ENCODE measurements at places on chromosomes 6 and 20.

DNA sequence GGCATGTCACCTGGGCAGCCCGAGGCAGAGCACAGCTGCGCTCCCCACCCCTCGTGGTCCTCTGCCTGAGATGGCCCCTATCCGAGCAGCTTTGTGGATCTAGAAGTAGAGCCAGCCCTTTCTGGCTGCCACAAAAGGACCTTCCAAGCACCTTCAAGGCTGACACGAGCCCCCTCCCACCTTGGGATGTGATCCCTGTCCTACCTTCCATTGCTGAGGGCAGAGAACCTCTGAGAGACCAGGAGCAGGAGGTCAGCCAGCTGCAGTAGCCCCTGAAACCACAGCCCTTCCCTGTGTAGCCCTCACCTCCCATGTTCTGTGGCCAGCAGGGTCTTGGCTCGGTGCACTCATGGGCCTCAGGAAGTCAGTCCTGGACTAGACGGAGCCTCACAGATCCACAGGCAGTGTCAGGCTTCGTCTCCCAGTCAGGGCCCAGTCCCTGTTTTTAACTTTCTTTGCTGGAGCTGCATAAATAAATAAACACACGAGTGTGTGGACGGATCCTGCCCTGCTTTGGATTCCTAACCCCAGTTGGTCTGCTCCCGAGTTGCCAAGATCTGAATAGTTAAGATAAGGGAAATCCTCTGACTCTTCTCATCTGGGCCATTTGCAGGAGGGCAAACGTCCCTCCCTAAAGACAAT lies 507.7 kb downstream of the PREX1 start:
- no peak for DNase-seq

DNA sequence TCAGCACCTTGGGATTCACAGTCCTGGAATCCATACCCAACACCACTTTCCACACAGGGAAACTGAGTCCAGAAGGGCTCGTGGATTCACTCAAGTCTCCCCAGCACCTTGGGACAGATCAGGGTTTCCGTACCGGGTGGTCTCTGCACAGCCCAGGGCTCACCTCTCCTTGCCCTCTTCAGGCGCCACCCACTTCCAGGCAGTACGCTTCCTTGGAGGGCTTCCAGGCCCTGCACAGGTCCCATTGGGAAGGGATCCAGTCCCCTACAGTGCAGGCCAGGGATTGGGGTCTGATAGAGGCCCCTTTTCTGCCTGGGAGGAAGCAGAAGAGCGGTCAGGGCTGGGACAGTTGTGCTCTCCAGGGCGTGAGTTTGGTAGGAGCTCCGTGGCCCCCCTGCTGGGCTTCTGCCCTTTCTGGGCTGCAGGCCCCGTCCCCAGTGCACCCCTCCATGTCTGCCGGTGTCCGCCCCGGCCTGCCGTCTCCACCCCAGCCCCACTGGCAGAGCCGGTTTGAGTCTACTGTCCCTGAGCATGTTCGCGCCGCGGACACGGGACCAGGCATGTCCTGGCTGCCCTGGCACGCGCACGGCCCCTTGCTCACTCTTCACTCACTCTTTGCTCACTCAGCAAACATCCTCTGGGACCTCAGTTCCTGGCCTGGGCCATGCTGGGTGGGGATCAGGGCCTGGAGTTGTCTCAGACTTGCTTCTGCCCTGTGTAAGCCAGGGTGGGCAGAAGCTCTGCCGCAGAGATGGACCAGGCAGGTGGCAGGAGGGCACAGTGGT lies 12.6 kb downstream of the SRC start:
- no peak for DNase-seq

DNA sequence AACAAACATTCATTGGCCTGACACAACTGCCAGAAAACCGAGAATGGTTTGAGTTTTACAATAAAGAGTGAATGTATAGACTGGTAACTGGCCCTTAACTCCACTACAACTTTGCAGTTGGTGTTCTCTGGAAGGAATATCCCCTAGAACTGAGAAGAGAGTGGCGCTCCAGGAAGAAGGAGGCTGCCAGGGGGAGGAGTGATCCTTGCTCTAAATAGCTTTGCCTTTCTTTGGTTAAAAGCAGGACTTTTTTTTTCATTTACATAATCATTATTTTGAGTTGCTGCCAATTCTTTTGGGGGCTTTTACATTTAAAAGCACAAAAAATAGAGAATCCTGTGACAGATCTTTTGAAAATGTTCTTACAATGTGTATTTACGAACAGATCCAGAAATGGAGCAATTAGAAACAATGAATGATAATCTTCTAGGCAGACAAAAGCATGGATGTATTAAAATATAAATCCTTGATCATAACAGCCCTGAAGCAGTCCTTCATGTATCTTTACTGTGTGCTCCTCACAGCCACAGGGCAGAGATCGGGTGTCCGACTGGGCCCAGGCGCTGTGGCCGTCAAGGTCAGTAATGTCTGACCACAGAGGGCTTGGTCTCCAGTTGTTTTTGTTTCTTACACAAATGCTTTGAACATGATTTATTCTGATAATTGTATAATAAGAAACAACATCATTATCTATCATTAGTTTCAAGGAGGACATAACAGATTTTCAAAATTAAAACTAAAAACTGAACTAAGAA lies 612.2 kb downstream of the HDGFL1 start:
- no peak for DNase-seq

DNA sequence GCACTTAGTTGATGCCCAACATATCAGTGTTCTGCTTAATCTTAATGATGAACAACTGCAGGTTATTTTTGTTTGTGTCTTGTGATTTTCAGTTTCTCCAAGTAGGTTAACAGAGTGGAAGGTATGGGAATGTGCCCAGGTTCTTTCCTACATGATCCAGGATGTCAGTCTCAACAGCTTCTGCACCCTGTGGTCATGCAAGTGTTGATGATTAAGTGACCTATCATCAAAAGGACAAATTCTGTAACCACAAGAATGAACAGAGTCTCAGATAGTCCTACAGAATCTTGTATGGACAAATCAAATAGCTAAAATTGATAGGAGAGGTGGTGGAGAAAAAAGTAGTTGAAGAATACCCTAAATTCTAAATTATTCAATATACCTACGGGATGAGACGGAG lies 26.1 kb downstream of the MAN1A1 start:
- no peak for DNase-seq

DNA sequence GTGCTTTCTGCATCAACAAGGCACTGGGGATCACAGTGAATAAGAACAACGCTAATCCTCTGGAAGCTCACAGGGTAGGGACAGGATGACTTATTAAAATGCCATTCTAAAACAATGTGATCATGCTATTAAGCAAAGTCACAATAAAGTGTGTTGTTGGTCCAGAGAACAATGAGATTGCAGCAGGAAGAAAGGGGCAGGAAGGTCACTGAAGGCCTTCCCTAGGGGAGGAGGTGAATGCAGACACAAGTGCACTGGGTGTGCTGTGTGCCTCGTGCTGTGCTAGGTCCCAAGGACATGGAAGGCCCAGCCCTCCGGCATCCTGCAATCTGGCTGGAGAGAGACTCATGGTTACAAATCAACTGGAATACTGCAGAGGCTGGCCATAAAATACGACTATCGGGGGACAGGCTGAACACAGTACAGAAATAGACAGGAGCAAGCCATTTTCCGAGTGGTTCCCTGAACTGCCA lies 55.7 kb downstream of the LYRM4 start:
- no peak for DNase-seq

DNA sequence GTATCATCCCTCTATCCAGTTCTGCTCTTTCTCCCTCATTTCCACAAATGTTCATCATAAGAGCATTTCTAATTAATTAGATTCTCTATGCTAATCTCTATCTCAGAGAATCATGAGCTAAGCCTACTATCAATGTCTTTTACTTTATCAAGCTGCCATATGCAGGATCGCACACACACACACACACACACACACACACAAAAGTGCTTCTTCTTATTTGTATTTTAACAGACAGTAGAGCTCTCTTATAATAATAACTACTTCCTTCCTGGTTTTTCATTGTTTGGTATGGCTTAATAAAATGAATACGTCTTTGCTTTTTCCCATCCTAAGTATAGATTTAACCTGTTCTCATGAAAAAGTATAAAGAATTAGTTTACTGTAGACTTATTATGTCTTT lies 170.2 kb downstream of the HAO1 start:
- DNase-seq, result no peak

DNA sequence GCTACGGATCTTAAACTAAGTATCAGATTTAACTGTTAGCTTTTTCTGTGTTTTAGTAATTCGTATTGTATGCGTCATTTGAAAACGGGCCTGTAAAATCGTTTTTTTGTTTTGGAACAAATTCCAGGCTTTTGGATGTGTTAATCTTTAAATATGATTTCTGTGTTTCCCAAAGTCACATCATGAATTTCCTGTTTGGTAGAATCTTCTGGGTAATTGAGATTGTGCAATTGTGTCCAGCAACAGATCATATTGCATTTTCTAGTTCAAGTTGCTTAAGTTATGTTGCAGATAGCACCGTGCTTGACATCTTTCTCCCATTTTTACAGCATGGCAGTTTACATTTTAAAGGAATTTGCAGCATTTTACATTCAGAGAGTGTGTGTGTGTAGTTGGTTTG lies 1.9 kb downstream of the MAPK14 start:
- DNase-seq, result peak; percentile 69

DNA sequence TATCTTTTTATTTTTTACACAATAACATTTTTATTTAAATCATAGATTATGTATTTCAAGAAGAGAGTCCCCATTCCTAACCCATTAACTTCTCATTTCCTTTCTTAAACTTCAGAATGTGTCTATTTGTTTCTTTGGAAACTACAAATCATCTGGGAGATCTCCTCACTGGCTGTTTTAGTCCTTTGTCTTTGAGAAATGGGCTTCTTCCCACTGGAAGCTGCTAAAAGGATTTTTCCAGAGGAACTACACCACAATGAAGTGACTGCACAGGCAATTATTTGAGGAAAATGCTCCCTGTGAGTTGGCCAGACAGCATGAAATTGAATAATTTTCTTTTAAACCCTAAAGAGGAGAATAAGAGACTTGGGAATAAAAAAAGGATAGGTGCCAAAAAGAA lies 119.1 kb downstream of the TENT5A start:
- no peak for DNase-seq

- DNase-seq, result no peak
These were observed 39.9 kb downstream of the FAXC start for GRCh38 chr6:99309557-99309956.

DNA sequence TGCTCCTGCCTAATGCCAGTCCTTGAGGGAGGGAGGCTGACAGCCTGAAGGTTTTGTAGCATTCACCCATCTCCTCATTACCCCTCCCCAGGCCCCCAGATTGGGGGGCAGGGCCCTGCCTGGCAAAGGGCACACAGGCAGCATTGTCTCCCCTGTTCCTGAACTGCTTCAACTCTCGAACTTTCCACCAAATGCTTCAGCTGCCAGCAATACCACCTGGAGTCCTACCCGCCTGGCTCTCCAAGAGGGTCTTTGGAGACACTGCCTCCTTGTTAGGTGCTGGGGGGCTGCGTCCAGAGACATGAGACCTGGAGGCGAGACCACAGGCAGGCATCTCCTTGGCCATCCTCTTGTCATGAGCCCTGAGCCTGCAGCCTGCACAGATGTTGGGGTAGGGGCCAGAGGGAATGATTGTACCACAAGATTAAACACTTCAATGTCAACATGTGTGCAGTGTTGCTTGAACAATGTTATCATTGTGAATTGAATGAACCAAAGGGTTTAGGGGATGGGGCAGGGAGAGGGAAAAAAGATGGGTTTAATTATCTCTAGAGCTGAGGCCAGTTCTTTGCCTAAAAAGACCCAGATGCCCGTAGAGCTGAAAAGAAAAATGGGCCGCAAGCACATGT lies 25.0 kb downstream of the BMP7 start:
- no peak for DNase-seq

DNA sequence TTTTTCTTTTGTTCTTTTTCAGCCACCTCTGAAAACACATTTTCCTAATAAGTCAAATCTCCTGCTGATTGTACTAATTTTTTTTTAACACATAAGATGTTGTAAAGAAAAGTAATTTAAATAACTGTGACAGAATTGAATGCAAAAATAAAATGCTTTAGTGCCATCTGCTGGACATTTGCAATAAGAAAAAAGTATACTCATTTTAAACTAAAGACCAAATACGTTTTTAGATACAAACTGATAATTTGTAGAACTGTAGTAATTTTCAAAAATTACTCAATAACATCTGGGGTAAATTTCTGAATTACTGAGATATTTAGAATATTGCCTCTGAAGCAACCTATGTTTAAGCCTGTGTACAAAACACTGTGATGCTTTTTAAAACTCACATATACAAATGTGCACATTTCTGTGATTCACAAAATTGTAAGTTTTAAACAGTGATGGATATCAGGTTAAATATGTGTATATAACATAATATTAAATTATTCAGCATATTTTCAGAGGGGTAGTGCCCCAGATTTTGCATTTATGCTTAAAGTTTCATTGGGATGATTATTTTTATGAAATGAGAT lies 198.7 kb downstream of the RIMS1 start:
- DNase-seq, result no peak

DNA sequence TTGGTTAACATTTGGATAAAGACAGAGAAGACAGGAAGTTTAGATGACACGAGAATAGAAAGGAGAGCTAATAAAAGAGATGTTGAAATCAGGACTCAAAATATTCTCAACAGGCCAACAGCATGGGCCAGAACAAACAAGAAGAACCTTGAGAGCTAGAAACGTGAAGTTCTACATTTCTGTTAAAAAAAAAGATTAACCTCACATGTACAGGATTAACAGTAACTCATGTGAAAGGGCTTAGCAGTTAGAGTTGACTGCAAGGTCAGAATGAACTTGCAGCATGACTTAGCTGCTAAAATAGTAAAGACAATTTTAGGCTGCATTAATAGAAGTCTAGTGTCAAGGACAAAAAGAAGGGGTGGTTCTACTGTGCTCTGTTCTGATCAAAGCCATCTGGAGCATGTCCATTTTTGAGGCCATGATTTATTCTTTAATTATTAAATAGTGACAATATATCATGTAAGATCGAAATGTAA lies 331.1 kb upstream of the HSF2 start:
- DNase-seq, result no peak

DNA sequence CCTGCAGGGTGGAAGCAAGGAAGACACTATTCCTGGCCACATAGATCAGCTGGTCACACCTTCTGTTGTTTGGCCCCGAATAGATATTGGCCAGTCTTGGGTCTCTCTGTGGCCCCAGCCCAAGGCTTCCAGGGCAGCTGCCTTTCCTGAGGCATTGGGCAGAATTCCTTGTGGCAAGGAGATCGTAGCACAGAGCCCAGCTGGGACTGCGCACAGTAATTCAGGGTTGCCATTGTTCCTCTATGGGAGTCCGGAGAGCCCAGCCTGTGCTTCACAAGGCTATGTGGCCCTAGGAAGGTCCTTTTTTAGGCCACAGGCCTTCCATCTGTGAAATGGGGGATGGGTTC lies 6.9 kb downstream of the SGK2 start:
- no peak for DNase-seq

GRCh38 chr6:105646391-105646867 lies 243.5 kb upstream of the PREP start:
- no peak for DNase-seq

- no peak for DNase-seq
These were observed 1153.1 kb upstream of the GJE1 start for GRCh38 chr6:140979642-140980091.
